ENCODE measurements at places on chromosomes 3 and 15. TPM values are rescaled to one million over a fixed set of nuclear protein-coding genes. Genes with fewer than 3 reads are reported as not detected.

The CLCN2 gene
- 9.2 TPM for total RNA-seq

The CLN6 gene
- total RNA-seq: 87.4 TPM

The P2RY14 gene
- not detected for total RNA-seq

The TGM5 gene
- not detected for total RNA-seq

The TBC1D2B gene
- 17.8 TPM for total RNA-seq

The HYAL1 gene
- total RNA-seq: 2.8 TPM

The TICRR gene
- total RNA-seq: 37.1 TPM

The ACTR8 gene
- total RNA-seq: 25.7 TPM

The KIF23 gene
- 103 TPM for total RNA-seq

The VIPR1 gene
- 13.9 TPM for total RNA-seq

The DUOXA1 gene
- not detected for total RNA-seq

The BTLA gene
- total RNA-seq: not detected

The HIGD2B gene
- not detected for total RNA-seq

The GHRL gene
- total RNA-seq: not detected

The ARID3B gene
- total RNA-seq: 114 TPM

The CCDC54 gene
- total RNA-seq: not detected

The CMTM8 gene
- total RNA-seq: 24.5 TPM

The ULK4 gene
- total RNA-seq: 41.4 TPM

The SCAANT1 gene
- not detected for total RNA-seq

The PLCH1 gene
- total RNA-seq: 24.4 TPM

The SV2B gene
- total RNA-seq: 0.76 TPM

The KLHDC8B gene
- 15.0 TPM for total RNA-seq

The TM4SF18 gene
- total RNA-seq: 1.0 TPM

The SAMMSON gene
- total RNA-seq: not detected

The KNG1 gene
- total RNA-seq: not detected

The ROBO1 gene
- 78.3 TPM for total RNA-seq

The AGBL1 gene
- total RNA-seq: 0.03 TPM

The ZNF502 gene
- total RNA-seq: 4.7 TPM

The ISG20 gene
- 1.1 TPM for total RNA-seq

The SLC2A2 gene
- not detected for total RNA-seq

The CCNL1 gene
- total RNA-seq: 134 TPM

The ALPK3 gene
- 29.7 TPM for total RNA-seq

The NEO1 gene
- total RNA-seq: 45.8 TPM

The HMG20A gene
- 57.8 TPM for total RNA-seq

The TTC14 gene
- 20.0 TPM for total RNA-seq

The RYK gene
- total RNA-seq: 84.2 TPM

The TMEM212 gene
- not detected for total RNA-seq

The PP2D1 gene
- not detected for total RNA-seq

The A4GNT gene
- not detected for total RNA-seq

The WDR48 gene
- 40.3 TPM for total RNA-seq

The ARHGAP31 gene
- total RNA-seq: 4.2 TPM

The PPM1M gene
- 4.0 TPM for total RNA-seq

The SLC12A8 gene
- 15.9 TPM for total RNA-seq

The CCDC33 gene
- 2.6 TPM for total RNA-seq

The NAA80 gene
- total RNA-seq: 16.7 TPM

The ISLR2 gene
- total RNA-seq: 0.27 TPM

The OR4F15 gene
- total RNA-seq: not detected

The IL17RE gene
- total RNA-seq: 4.3 TPM

The GP5 gene
- total RNA-seq: 0.12 TPM

The GOLGA6B gene
- not detected for total RNA-seq

The CCR8 gene
- not detected for total RNA-seq

The AKAP13 gene
- total RNA-seq: 49.4 TPM

The GLDN gene
- 1.5 TPM for total RNA-seq

The CFAP100 gene
- total RNA-seq: not detected

The SLC9C1 gene
- 0.97 TPM for total RNA-seq

The APOD gene
- not detected for total RNA-seq

The IRAK2 gene
- 0.85 TPM for total RNA-seq

The LRRC58 gene
- 23.8 TPM for total RNA-seq

The TRAT1 gene
- not detected for total RNA-seq

The FGF12 gene
- 7.6 TPM for total RNA-seq

All from GM23338 (cell line).